Activated CD4-positive, alpha-beta T cell treated with anti-CD3 and anti-CD28 coated beads for 4 hours (primary cell): ENCODE measurements at places on chromosomes 3 and 15.

- DNase-seq, result no peak
Measured at GRCh38 chr3:114716126-114716525, 422.3 kb downstream of the TIGIT start.

GRCh38 chr3:27085829-27086730 is 283.1 kb downstream of the NEK10 start:
- DNase-seq, result no peak

DNA sequence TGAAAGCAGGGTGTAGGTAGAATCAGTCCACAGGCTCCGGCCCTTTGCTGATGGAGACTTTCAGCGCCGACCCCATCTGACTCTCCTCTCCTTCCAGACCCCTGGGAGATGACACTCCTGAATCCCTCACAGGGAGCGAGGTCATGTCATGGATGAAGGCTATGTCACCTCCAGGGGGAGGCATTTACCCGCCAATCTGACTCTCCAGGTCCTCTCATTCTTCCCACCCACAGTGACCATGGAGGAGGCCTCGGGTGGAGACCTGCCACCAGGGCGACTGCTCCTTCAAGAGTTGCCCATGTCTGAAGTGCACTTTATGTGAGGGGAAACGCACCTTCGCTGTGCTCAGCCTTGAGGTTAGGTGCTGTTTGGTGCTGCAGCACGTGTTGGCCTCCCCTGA is 112.7 kb downstream of the KLF13 start:
- DNase-seq, result no peak

GRCh38 chr3:80677796-80678195 is 910.0 kb upstream of the ROBO1 start:
- no peak for DNase-seq

DNA sequence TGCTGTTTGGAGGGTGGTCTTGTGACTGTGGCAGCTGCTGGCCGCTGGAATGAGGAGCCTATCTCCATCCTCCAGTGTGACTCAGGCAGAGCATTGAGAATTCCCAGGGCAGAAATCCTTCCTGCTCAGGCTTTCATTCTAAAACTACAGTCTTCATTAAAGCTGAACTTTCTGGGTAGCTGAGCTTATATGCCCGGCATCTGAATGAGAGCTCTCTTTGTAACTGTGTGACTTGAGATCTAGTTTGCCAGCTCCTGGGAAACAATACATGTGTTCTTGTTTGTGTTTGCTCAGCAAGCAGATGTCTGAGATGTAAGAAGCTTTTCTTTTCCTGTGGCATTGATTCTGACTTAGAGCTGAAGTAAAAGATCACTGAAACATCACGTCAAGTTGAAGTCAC is 22.4 kb downstream of the RLBP1 start:
- no peak for DNase-seq
